ENCODE measurements at places on chromosomes 5 and 9.
A peak's percentile ranks its signal among the peaks of the same experiment; 100 is the strongest.

DNA sequence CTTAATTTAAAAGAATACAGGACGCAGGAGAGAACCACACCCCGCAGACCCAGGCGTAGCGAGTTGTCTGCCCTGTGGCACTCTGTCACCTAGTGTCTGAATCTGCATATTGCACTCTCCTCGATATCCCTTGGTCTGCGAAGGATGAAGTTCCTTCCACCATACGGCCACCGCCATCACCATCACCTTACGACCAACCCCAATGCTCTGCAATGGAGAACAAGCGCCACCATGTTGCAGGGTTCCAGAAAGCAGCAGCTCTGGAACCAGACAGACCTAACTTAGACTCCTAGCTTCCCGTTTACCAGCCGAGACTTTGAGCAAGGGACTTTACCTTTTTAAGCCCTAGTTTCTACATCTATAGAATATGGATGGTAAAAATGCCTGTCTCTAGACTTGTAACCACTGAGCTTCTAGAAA, 77.4 kb upstream of the DMRT1 start:
- peak; percentile 29 for DNase-seq

GRCh38 chr5:170757182-170757601, 26.3 kb upstream of the GABRP start:
- DNase-seq: no peak

DNA sequence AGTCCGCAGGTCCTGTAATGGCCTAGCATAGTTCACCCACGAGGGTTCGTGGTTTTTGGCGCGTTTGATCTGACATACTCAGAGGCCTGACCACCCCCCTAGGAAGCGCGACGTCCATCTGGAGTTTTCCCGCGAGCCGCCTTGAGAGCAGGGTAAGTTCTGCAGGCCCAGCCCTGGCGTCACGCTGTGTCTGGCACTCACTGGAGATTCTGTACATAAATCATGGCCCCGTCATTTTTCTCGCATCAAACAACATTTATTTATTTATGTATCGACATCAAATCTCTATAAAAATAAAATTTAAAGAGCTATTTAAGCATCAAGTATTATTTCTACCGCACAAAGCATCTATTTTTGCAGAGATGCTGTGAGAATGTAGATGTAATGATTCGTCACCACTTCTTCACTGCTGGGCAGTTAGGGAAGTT, 437 bp upstream of the TRIM41 start:
- no peak for DNase-seq

GRCh38 chr5:170985486-170985885, 123.7 kb downstream of the RANBP17 start:
- no peak for DNase-seq

DNA sequence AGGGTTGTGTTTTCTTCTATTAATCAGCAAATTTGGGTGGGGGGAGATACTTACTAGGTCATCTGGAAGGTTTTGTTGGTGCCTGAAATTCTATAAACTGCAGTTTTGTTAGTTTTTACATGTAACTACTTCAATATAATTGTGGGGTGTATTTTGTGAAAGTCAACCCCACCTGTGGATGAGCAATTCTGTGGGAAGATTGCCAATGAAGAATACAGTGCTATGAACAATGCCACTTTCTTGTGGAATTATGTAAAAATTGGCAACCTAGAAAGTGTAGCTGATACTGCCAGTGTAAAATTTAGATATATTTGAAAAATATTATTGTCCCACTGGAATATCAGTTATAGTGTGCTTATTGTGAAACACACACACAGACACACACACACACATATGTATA, 80.7 kb downstream of the VCAN start:
- DNase-seq: no peak

DNA sequence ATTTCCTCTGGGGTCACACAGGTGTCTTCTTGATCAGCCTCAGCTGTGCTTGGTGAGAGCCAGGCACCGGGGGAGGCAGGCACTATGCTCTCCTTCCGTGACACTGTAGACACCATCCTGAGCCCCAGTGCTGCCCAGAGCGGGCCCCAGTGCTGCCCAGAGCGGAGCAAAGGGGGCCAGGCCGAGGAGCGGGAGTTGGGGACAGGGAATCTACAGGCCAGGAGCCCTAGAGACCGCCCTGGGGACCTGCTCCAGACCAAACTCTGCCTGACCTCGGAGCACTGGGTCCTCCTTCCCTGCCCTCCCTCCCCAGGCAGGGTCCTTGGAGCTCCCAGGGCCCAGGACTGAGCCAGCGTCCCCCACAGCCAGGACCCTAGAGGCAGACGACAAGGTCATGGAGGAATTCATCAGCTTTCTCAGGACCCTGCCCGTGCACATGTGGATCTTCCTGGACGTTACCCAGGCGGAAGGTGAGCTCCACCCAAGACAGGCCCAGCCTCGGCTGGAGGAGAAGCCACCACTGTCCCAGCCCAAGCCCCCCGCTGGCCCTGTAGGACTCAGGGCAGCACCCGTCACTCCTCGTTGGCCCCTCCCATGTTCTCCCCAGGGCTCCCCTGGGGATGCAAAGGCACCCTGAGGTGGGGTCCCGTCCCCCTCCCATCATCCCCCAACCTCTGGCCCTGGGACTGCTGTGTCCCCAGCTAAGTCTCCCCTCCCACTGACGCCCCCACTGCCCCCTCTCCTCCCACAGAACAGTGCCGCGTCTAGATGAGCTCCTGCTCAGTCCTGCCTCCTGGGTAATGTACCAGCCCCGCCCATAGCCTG, 30.2 kb downstream of the PAEP start:
- DNase-seq: no peak

DNA sequence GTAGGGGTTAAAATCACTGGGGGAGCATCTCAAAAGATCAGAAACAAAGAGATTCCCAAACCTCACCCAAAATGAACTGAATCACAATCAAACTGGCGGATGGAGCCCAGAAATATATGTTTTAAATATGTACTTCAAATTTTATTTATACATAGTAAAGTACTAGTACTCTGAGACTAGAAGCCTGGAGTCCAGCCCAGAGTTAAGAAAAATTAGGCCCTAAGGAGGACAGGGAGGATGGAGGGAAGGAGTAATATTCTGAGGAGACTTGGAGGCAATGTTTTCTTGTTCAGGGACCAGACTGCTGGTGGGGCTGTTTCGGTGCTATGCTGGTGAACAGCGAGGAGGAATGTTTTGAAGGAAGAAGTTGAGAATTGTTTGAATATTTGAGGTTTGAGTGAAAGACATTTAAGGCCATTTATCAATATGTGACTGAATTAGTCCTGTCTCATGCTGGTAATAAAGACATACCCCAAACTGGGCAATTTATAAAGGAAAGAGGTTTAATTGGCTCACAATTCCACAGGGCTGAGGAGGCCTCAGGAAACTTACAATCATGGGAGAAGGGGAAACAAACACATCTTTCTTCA, 552.4 kb upstream of the DAB2 start:
- DNase-seq: no peak

DNA sequence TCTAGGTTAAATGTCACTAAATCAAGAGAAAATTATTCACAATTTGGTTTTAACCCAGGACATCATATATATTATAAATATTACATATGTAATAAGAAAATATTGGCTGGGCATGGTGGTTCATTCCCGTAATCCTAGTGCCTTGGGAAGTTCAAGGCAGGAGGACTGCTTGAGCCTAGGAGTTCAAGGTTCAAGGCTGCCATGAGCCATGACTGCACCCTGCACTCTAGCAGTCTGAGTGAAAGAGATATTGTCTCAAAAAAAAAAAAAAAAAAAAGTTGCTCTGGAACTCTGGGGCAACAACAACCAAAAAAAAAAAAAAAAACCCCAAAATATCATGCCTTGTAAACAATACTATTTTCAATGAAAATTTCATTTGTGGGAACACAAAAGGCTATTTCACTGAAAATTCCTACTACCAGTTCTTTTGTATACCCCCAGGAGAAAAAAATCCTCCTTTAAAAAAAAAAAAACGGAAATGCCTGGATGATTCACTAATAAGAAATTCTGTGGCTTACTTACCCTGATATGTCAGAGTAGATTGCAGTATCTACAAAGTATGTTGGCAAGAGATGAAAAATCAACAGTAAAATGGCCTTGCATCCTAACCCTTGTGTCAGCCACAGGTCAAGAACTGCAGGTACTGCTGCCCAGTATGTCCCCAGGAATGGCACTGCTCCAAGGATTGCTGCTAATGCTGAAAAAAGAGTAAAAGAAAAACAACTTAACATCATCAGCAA, 22.6 kb upstream of the CTNNAL1 start:
- no peak for DNase-seq

DNA sequence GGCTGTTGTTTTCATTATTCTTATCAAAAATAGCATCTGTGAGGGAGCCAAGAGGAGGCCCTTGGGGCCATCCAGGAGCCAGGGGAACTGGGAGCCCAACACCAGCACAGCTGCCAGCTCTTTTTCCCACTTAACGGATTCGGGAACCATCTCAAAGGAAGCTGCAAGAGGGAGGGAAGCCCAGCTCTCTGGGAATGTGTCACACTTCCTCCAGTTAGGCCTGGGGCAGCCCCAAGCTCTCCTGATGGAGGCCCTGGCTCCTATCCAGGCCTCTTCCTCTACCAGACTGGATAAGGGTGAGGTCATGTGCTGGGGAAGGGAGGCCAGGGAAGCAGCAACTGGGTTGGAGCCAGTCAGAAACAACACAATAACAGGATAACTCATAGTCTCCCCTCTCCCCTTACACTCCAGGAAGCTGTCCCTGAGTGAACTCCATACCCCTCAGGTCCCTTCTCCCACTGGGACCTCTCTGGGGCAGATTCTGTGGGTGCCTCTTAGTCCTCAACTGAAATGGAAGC, 12.7 kb downstream of the CSF2 start:
- DNase-seq: no peak

GRCh38 chr9:89461265-89461664, 36.6 kb downstream of the SEMA4D start:
- no peak for DNase-seq

DNA sequence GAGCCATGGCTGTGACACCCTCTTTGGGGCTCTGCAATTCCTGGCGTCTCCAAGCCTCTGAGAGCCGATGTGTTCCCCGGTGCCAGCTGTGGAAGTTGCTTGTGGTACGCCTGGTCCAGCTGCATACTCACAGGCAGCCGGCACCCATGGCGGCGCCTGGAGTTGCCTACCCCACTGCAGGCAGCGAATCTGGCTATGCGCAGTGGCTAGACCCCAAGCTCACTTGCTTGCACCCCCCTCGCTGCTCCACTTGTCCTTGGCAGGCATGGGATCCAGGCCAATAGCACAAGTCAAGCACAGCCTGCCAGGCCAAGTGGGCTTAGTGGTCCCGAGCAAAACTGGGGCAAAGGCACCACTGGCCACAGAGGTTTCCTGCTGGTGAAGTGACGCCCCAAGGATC, 24.7 kb upstream of the GABRA6 start:
- DNase-seq: no peak

GRCh38 chr9:76414661-76415060, 20.4 kb upstream of the RFK start:
- no peak for DNase-seq

DNA sequence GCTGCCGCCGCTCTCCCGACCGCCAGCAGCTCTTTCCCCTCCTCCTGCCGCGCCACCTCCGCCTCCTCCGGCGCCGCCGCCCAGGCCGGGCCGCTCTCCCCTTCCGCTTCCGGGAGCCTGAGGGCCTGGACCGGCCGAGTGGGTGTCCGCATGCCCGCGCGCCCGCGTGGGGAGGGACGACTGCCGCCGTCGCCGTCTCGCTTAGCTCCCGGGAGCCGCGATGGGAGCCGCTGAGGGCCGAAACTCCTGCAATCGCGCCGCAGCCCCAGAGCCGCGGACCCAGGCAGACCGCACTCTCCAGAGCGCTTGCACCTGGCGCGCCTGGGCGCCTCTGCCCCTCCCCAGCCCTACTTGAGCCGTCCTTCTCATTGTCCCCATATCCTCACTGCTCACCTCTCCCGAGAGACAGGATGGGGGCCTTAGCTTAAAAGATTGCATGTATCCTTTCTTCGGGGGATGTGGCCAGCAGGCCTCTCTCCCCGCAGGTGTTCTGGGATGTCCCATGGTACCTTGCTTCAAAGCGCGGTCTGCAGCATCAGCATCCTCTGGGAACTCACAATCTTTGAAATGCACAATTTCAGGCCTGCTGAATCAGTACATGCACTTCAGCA, at the start of gene ZDHHC21:
ZDHHC21 (minus strand) TSS at position 182 of the 611 bp plus-strand sequence. CDS start 19,092 bp downstream, outside the sequence.
- DNase-seq: peak; percentile 55

- DNase-seq: no peak
Measured at GRCh38 chr5:143771602-143772001, 40.4 kb upstream of the HMHB1 start.

GRCh38 chr5:158010831-158011230, 151.9 kb upstream of the CLINT1 start:
- DNase-seq: no peak

GRCh38 chr5:39203275-39203922, 16.0 kb downstream of the FYB1 start:
- no peak for DNase-seq

DNA sequence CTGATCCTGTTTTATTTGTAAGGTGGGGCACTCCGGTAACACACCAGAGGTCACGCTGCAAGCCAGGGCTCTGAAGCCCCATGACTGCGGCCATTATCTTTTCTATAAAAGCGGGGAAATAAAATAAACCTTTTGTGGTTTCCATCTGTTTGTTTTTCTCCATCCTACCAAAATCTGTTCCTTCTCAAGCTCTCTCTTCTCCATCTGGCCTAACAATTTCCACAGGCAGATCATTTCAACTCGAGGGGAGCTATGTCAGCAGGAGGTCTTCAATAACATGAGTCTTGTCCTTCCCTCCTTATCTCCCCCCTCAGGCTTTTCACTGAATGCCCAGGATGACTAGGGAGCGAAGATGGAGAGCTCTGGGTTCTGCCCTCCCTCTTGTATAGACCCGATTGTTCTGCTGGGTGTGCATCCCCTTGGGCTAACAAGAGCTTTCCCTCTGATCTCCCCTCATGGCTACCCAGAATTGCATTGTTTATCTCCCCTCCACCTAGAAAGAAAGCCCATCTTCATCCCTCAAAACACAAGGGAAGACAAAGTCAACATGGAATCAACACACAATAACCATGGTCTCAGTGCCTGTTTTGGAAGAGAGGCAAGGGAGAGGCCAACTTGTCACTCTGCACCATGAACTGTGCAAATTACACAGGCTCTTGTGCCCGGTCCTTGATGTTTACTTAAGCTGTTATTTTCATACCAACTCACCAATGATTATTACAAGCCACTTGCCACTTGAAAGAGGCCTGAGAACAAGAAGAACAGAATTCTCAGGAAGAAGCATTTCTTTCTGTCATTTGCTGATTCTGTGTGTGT, 187.8 kb downstream of the FANCC start:
- no peak for DNase-seq

- no peak for DNase-seq
Measured at GRCh38 chr9:84121991-84122523, 141.5 kb downstream of the RMI1 start.

DNA sequence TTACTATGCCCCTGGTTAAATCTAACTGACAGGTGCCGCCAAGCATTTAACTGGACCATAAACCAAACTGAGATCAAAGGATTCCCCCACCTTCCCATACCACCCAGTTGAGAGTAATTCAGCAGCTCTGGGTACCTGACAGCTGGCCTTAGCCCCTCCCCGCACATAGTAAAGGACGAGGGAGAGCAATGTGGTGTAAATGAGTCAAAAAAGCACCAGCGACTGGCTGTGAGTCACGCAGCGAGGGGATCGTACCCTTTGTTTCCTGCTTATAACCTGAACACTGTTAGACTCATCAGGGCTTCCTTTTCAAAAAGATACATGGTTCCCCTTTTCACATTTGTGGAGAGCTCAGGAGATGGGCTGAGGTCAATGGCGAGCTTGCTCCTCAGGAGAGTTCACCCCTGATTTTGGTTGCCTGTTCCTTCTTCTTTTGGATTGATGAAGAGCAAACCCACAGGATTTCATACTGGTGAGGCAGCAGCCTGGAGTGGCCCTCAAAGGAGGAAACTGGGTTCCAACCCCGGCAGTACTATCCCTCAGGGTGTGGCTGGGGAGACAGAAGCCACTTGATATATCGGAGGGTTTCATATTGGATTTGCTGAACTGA, 71.5 kb downstream of the ANKRD33B start:
- DNase-seq: peak; percentile 78
